ENCODE measurements at places on chromosomes 7 and 10.
A peak's percentile ranks its signal among the peaks of the same experiment; 100 is the strongest.

- DNase-seq = no peak
Observed at GRCh38 chr7:45053401-45053800, 35.4 kb downstream of the NACAD start.

DNA sequence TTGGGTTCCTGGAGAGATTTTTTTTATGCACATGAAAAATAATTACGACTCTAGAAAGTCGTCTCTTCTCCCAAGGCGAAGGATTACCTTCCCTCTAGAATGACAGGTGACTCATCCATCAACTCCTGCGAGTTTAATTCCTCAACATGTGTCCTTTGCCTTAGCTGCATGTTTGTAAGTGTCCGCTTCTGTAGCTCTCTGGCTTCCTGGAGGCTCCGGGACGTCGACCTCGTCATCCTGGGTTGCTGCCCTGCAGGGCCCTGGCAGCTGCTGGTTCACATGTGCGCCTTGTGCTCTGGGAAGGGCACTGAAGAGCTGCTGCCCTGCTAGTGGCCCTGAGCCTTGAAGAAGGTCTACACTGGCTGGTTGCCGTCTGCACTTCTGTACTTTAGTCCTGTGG, 210.2 kb downstream of the MLLT10 start:
- no peak for DNase-seq

GRCh38 chr10:102451105-102451969, at the start of gene C10orf95:
TSS of gene C10orf95 (minus strand) at chr10:102451543. CDS start at chr10:102451093, 450 bp downstream.
- no peak for DNase-seq

DNA sequence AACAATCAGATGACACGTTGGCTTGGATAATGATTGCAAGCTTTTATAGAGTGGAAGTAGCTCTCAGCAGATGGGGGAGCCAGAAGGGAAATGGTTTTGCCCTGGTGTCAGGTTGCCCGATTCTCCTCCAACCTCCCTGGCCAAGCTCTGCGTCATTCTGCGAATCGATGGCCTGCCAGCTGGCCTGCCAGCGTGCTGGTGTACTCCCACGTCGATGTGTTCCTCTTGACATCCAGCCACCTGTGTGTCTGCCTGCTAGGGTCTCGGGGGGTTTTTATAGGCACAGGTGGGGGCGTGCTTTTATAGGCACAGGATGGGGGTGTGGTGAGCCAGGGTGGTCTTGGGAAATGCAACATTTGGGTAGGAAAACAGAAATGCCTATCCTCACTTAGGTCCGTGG, 4.6 kb downstream of the NET1 start:
- no peak for DNase-seq

- DNase-seq = no peak
Observed at GRCh38 chr7:35878351-35878750, 77.5 kb downstream of the SEPTIN7 start.

GRCh38 chr7:1054438-1054837, 10.1 kb downstream of the GPR146 start:
- no peak for DNase-seq

DNA sequence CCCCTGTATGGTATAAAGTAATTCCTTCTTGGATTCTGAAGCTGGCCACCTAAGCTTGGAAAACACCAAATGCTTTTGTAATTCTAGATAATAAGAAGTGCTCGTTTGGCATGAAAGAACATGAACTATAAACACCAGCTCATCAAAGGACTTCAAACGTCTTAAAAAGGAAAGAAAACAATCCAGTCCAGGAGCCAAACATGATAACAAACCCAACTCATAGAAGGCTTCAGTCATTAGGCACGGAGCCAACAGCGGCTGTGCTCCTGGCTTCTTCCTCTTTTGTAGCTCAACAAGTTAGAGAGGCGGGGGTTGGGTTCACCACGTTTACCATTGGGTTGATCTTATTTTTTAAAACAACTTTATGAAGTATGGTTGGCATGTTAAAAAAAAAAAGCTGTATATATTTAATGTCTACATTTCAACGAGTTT, 56.4 kb upstream of the ECHDC3 start:
- peak; percentile 5 for DNase-seq

GRCh38 chr10:100607439-100607838, 71.7 kb downstream of the HIF1AN start:
- no peak for DNase-seq

- no peak for DNase-seq
Observed at GRCh38 chr10:5465976-5466450, 33.4 kb downstream of the CALML5 start.

DNA sequence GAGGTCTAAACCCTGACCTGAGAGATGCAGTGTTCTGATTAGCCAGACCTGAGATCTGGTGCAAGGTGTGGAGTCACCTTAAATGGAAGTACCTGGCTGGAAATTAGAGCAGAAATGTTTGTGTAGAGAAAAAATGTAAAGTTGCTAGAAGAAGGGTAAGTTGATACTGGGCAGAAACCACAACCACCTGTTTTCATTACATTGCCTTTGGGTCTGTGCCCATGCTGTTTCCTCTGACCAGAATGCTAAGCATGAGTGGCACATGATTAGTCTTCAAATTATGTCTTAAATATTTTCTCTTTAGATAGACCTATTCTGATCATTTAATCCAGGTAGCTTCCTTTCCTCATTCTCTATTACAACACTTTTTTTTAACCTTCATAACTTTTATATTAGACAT, 69.0 kb downstream of the CASD1 start:
- DNase-seq = no peak

GRCh38 chr7:42575171-42575570, 336.7 kb downstream of the C7orf25 start:
- DNase-seq = no peak

DNA sequence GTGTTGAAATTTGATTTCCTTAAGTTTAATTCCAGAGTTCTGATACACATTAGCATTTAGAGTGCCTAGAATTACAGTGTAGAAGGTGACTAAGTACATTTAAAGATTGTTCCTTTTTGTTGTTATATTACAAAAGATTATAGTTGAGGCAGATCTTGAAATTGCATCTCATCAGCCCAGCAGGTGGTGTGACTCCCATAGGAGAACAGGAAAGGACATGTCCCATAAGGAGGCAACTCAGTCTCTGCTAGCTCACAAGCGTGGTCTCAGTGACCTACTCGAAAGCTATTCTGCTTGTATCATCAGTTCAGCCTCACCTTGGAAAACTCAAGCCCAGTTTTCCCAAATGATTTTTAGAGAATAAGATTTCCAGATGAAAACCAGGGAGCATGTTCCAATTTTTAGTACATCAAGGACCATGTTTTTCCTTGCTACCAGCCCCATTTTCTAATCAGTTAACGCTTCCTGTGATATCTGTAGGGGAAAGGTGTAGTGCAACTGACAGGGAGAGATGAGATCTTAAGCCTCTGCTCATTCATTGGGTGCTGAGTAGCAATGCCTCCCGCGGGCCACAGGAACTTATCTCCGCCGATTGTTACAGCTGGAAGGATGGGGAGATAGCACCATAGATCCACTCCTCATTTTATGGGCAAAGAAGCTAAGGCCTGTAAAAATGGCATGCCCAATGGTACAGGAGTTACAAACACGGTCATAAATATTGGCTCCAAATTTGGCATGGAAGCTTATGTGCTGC, 1.1 kb upstream of the GNAI1 start:
- no peak for DNase-seq

- no peak for DNase-seq
Observed at GRCh38 chr10:107749235-107749634, 584.7 kb upstream of the SORCS1 start.

GRCh38 chr7:154857728-154858681, 144.9 kb downstream of the PAXIP1 start:
- DNase-seq = no peak
